CD4-positive, alpha-beta T cell treated with Interleukin-21 for 1 hour (primary cell): ENCODE measurements at places on chromosomes 7 and 10.

DNA sequence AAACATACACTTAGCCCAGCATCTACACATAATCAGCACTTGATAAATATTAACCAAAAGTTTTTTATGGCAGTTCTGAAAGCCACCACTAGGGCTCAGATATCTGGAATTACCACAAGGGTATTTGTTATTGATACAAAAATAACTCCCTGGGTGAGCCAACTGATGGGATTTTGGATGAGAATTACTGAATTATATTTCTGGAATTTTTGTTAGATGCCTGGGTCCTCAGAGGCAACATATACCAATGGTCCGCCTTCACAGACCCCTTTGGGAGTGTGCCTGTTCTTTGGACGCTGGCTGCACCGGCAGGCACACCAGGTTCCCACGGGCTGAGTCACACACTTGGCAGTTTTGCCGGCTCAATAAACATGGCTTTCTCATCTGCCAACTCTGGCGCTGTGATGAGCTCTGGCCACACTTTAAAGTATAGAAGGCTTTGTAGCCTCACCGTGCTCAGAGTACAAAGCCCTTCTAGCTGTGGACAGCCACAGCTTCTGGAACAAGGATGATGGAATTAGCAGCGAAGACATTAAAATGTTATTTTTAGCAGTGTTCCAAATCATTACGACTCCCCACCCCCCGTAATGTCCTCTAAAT, 24.5 kb upstream of the EEPD1 start:
- peak; percentile 18 for DNase-seq

- no peak for DNase-seq
Observed at GRCh38 chr10:115801992-115802391, 471.0 kb downstream of the GFRA1 start.

- DNase-seq: no peak
Observed at GRCh38 chr10:73969224-73969841, 28.6 kb upstream of the VCL start.

DNA sequence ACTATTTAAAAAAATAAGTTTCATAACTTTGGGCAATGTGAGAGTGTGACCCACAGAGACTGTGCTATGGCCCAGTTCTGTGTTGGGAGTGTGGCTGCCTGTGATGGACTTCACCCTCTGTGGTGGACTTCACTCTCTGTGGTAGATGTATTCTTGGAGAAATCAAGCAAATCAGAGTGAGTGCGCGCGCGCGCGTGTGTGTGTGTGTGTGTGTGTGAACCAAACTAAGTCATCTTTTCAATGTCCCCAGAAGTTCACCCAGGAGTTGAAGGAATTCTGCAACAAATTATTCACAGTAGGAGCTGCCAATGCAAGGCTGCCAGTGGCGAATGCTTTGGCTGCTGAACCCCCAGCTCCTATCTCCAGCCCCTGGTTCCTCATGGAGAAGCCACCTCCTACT, 184.5 kb downstream of the ADAM12 start:
- no peak for DNase-seq

DNA sequence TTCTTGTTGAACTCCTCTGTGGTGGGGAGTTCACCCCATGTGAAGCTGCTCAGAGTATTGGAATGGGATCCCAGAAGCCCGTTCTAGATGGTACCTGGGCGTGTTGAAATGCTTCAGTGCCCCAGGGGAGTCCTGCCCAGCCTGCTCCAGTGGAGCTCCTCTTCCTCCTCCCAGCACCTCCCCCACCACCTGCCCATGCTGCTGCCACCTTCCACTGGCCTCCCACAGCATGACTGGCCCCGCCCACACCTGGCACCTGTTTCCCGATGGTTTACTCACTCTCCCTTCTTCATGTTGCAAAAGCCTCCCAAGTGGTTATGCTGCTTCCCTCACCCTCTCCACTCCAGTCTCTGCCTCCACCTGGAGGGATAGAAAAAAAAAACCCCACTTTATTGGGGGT, 32.2 kb upstream of the PCBD1 start:
- no peak for DNase-seq

DNA sequence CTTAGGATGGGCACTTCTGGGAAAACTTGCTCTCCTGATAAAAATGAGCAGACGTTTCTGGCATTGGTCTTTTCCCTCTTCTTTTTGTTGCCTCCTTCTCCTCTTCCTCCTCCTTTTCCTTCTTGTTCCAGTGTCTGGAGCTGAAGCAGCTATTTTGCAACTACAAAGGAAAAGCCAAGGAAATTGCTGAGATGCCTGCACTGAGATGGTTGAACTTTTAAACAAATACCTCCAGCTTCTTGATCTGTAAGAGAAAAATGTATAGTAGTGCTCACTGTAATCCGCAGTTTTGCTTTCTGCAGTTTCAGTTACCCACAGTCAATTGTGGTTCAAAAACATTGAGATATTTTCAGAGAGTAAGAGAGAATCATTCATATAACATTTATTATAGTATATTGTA, 7.5 kb upstream of the SND1 start:
- DNase-seq: no peak

- no peak for DNase-seq
Observed at GRCh38 chr10:68828833-68829232, 1.5 kb downstream of the STOX1 start.

DNA sequence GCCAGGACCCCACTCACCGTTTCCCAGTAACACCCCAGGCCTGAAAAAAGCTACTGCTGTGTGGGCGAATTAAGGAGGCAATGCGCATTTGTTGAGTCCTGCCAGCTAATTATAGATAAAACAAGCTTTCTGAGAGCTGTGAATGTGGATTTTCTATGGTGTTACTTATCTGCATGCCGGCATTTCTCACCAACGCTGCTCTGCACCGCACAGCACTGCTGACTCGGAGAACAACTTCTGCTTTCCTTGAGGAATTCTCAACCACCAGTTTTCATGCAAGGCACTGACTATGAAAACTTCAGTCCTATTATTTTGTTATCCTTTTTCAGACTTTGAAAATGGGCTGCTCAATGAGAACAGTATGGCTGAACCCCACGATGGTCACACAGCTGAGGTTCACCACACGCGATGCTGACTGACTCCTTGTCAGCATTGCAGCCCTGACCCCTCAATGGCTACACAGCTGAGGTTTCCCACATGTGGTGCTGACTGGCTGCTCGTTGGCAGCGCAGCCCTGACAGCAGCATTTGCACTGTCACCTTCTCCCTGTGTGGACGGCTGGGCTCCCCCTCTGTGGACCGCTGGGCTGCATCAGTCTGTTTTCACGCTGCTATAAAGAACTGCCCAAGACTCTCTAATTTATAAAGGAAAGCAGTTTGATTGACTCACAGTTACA, 190.6 kb downstream of the DIP2C start:
- DNase-seq: no peak

GRCh38 chr7:155782466-155782865, 29.8 kb downstream of the SHH start:
- DNase-seq: no peak

- no peak for DNase-seq
Observed at GRCh38 chr7:46682836-46683624, 762.0 kb upstream of the IGFBP3 start.

DNA sequence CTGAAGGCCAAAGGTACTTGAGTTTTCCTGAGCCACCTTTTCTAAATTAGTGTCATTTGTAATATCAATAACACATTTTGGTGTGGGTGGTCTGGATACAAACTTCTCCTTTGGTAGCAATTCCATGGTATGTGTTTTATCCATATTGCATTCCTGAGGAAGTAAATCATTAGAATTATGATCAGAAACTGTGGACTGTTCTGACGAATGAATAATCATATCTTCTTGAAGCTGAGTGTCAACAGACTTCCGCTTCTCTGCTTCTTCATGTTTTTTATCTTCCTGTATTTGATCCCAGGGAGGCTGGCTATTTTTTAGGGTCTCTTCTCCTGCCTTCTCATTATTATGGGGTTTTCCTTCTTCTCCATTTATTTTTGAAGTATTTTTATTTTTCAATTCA, 81.4 kb downstream of the NRBF2 start:
- no peak for DNase-seq

GRCh38 chr10:34962866-34963265, 127.3 kb downstream of the CUL2 start:
- DNase-seq: no peak

DNA sequence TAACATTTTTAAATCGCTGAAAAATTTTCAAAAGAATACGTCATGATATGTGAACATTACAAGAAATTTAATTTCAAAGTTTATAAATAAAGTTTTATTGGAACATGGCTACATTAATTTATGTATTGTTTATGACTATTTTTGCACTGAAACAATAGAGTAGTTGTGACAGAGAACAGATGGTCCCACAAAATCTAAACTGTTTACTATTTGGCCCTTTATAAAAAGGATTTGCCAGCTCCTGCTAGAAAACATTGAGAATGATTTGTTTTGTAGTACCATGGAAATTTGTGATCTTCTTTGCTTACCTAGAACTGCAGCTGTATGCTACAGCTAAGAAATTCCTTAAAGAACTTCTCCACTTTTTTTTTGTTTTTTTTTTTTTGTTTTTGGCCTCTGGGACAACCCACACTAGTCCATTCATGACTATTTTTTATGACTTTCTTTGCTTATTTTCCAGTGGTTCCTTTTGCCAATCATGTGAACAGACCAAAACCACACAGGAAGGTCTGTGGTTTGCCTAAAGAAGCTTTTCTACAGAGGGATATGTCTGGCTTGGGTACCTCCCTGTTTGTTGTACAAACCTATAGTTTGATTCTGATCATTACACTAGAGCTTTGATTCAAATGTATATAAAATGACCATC, 55.7 kb downstream of the ST7 start:
- DNase-seq: peak; percentile 51

DNA sequence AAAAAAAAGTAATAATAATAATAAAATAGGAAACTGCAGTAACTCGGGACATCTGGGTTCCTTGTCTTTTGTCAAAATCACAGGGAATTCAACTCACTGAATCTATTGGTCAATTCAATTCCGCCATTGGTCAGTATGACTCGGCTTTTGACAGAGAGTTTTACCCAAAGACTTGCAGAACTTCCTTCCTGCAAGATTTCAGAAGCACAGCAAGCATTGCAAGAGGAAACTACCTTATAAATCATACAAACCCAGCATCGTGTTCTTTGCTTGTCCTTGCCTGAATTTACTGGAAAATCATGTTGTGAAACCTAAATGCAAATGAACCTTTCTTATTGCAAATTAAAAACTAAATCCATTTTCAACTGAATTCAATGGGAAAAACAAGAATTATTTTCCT, 15.5 kb downstream of the KLF6 start:
- DNase-seq: no peak

- DNase-seq: no peak
Observed at GRCh38 chr10:30755441-30755953, 125.9 kb upstream of the LYZL2 start.

DNA sequence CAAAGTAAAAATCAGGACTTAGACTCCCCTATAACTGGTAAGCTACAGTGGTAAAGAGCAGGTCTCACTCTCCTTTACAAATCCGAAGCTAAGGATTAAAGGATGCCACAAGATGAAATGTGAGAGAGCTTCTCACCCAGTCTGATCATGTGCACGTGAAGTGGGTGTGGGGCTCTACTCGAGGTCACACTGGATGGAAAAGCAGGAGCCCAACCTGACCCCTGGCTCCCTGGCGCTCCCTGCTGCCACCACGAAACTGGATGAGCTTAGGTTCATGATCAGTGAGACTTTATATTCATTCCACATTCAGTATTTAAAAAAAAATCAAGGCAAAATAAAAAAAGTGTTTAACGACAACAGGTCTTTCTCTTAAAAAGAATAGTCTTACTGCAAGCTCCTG, 21.7 kb upstream of the FOXI2 start:
- no peak for DNase-seq
